Sigmoid colon (tissue), 7 donors: ENCODE measurements at places on chromosomes 2 and 18.
A peak's percentile ranks its signal among the peaks of the same experiment; 100 is the strongest.

DNA sequence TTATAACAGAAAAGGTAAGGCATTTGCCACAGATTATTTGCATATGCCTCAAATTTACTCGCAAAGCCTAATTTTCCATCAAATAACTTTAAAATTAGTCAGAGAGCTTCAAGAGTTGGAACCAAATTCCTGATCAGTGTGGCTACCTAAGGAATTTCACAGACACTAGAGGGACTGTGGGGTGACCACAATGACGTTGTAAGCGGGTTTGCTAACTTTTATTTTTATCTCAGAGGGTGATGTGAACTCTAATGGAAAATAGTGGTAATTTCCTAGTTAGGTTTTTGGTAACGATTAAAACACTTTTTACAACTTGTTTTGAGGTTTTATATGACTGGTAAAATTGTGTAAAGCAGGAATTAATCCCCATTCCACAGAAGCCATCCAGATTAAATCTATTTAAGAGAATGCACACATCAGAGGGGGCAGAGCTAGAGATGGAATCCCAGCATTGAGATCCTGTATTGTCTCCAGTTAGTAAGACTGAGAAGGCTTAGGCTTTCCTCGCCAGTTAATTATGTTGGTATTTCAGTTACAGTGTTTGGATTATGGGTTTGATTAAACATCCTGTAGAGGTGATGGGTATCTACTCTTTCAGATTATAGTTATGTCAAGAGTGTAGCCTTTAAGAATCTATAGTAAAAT, 129.0 kb downstream of the GPD2 start:
- no peaks in the 10 kb centered on the region for H3K4me1 ChIP-seq
- H3K27me3 ChIP-seq, result no peaks in the 10 kb centered on the region
- H3K27ac ChIP-seq, result no peak overlapping the region
- peaks cover 6% of the 10 kb centered on the region for H3K36me3 ChIP-seq

- no peaks in the 10 kb centered on the region for H3K27me3 ChIP-seq
- H3K4me3 ChIP-seq, result no peak overlapping the region
- H3K4me1 ChIP-seq, result no peaks in the 10 kb centered on the region
- no peaks in the 10 kb centered on the region for H3K36me3 ChIP-seq
- DNase-seq, result no peak
Observed at GRCh38 chr18:59877361-59877760, 22.4 kb upstream of the PMAIP1 start.

GRCh38 chr2:127175041-127175721, 44.9 kb downstream of the CYP27C1 start:
- no peaks in the 10 kb centered on the region for H3K27me3 ChIP-seq
- H3K27ac ChIP-seq, result peak overlapping the region; percentile 67
- H3K4me3 ChIP-seq, result no peak overlapping the region
- peak; percentile 93 for DNase-seq
- H3K36me3 ChIP-seq, result no peaks in the 10 kb centered on the region
- peaks cover 45% of the 10 kb centered on the region for H3K4me1 ChIP-seq

DNA sequence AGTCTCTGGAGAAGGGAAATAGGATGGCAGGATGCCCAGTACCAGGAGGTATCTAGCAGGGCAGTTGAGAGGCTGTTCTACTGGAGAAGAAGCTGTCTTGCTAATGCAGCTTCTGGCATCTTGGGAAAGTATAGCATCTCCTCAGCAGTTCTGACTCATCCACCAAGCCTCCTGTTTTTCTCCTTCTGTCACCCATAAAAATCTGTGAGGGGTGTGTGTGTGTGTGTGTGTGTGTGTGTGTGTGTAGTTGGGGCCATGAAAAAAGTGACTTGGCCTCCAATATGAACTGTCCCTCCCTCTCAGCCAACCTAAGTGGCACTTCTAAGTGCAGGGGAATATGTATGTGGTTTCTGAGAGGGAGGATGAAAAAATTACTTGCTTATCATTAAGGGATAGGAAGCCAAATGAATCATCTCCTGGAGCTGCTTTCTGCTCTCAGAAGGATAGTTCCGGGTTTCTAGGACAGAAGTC, 83.9 kb downstream of the CBLN2 start:
- no peak overlapping the region for H3K4me3 ChIP-seq
- DNase-seq, result no peak
- H3K36me3 ChIP-seq, result no peaks in the 10 kb centered on the region
- no peak overlapping the region for H3K27ac ChIP-seq
- H3K27me3 ChIP-seq, result no peaks in the 10 kb centered on the region
- no peaks in the 10 kb centered on the region for H3K4me1 ChIP-seq

DNA sequence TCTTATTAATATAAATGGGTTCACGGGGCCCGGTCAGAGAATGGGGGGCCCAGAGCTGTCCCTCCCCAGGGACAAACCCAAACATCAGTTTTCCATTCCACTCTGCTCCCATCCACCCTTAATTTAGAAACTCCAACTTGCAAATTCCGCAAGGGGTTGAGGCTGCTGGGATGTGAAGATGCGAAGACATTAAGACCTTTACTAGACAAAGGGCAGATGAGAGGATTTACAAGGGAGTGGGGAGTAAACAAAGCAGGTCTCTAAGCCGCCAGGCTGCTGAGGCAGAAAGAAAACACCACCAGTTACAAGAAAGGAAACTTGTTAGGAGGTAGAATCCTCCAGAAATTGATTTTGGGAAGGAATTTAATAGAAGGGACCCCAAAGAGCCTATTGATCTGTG, 33.1 kb downstream of the MARCO start:
- no peaks in the 10 kb centered on the region for H3K36me3 ChIP-seq
- no peak overlapping the region for H3K27ac ChIP-seq
- DNase-seq, result no peak
- H3K4me3 ChIP-seq, result no peak overlapping the region
- no peaks in the 10 kb centered on the region for H3K4me1 ChIP-seq

DNA sequence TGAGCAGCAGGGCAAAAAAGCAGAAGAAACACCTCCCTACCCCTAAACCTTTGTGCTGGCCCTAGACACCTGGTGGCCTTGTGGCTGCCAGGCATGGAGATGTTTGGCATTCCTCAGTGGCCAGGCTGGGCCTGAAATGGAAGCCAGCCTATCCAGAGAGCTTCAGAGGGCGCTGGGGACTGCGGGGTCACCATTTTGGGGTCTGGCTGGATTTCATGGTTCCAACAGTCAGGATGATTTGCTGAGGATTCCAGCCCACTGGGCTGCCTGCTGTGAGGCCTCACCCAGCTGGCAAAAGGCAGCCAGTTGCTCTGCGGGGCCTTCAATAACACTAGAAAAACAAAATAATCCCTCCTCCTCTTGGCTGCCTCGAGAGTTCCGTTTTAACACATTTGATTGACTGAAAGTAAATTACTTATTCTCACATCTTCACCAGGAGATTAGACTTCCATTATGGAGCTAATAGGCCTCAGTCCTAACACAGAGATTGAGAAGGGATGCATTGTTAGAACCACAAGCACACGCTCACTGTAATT, 154.1 kb downstream of the EN1 start:
- H3K36me3 ChIP-seq, result no peaks in the 10 kb centered on the region
- no peaks in the 10 kb centered on the region for H3K4me1 ChIP-seq
- H3K27ac ChIP-seq, result no peak overlapping the region
- no peaks in the 10 kb centered on the region for H3K27me3 ChIP-seq
- H3K4me3 ChIP-seq, result no peak overlapping the region

- no peaks in the 10 kb centered on the region for H3K27me3 ChIP-seq
- no peak for DNase-seq
- no peak overlapping the region for H3K27ac ChIP-seq
- no peaks in the 10 kb centered on the region for H3K36me3 ChIP-seq
- H3K4me3 ChIP-seq, result no peak overlapping the region
Observed at GRCh38 chr2:98747888-98748287, 17.0 kb upstream of the MGAT4A start.

GRCh38 chr2:29232041-29232440, 116.8 kb downstream of the CLIP4 start:
- H3K4me3 ChIP-seq, result no peak overlapping the region
- H3K27ac ChIP-seq, result no peak overlapping the region
- no peak for DNase-seq

DNA sequence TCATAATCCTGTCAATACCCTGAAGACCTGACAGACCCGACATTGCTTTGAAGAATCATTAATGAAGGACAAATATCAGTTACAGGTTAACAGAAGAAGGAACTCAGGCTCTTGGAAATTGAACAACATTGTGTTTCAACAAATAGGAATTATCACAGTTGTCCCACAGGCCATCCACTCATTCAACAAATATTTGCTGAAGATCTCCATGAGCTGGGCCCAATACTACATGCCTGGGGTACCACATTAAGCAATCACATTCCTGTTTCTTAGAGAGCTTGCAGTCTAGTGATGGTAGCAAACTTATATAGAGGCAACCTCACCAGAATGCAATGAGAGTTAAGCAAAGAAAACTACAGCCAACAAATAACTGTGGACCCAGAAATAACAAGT, 671.6 kb upstream of the ACVR2A start:
- no peak for DNase-seq
- H3K27me3 ChIP-seq, result no peaks in the 10 kb centered on the region
- no peaks in the 10 kb centered on the region for H3K4me1 ChIP-seq
- no peaks in the 10 kb centered on the region for H3K36me3 ChIP-seq
- no peak overlapping the region for H3K27ac ChIP-seq

- H3K27ac ChIP-seq, result no peak overlapping the region
- no peaks in the 10 kb centered on the region for H3K4me1 ChIP-seq
- H3K36me3 ChIP-seq, result no peaks in the 10 kb centered on the region
- no peak for DNase-seq
Observed at GRCh38 chr2:70330476-70330875, 28.6 kb upstream of the FAM136A start.

DNA sequence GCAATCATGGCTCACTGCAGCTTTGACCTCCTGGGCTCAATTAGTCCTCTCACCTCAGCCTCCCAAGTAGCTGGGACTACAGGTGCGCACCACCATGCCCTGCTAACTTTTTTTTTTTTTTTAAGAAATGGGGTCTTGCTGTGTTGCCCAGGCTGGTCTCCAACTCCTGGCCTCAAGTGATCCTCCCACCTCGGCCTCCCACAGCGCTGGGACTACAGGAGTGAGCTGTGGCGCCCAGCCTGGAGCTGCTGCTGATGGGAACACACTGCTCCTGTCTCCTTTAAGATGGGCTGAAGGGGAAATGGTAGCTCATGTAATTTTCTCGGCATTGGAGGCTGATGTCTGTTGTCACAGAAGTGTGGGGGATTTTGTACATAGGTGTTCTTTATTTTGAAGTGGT, 34.9 kb upstream of the ADNP2 start:
- H3K27me3 ChIP-seq, result no peaks in the 10 kb centered on the region
- H3K27ac ChIP-seq, result no peak overlapping the region
- H3K4me1 ChIP-seq, result no peaks in the 10 kb centered on the region
- no peak for DNase-seq

GRCh38 chr2:1621501-1621900, 122.8 kb downstream of the PXDN start:
- no peaks in the 10 kb centered on the region for H3K36me3 ChIP-seq
- H3K4me1 ChIP-seq, result no peaks in the 10 kb centered on the region
- H3K27ac ChIP-seq, result no peak overlapping the region
- DNase-seq, result no peak

GRCh38 chr18:46320928-46321711, 216.9 kb downstream of the HAUS1 start:
- H3K27ac ChIP-seq, result no peak overlapping the region
- DNase-seq, result no peak
- H3K36me3 ChIP-seq, result no peaks in the 10 kb centered on the region
- no peak overlapping the region for H3K4me3 ChIP-seq
- no peaks in the 10 kb centered on the region for H3K4me1 ChIP-seq
- no peaks in the 10 kb centered on the region for H3K27me3 ChIP-seq

- H3K4me1 ChIP-seq, result no peaks in the 10 kb centered on the region
- no peaks in the 10 kb centered on the region for H3K27me3 ChIP-seq
- H3K4me3 ChIP-seq, result no peak overlapping the region
Observed at GRCh38 chr18:33495278-33495677, 54.8 kb upstream of the CCDC178 start.

- no peaks in the 10 kb centered on the region for H3K27me3 ChIP-seq
- no peak overlapping the region for H3K27ac ChIP-seq
- peak; percentile 3 for DNase-seq
- no peak overlapping the region for H3K4me3 ChIP-seq
Observed at GRCh38 chr2:120385355-120386127, 39.6 kb downstream of the INHBB start.

DNA sequence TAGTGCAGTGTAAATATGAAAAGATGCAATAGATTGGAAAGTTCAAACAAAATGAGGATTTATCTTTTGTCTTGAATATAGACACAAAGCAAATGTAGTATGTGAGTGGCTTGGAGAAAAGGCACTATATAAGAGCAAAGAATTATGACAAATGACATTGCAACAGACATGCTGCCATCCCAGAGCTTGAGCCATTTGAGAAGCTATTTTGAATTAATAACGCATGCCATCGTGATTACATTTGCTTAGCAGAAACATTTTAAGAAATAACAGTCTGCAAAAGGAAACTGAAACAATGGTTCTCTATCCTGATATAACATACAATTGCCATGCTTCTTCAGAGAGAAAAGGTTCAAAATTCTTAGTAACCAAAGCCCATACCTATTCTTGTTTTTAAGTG, 677.1 kb downstream of the ZEB2 start:
- H3K27ac ChIP-seq, result no peak overlapping the region
- no peak for DNase-seq
- no peaks in the 10 kb centered on the region for H3K27me3 ChIP-seq

- no peak overlapping the region for H3K27ac ChIP-seq
- DNase-seq, result no peak
- no peak overlapping the region for H3K4me3 ChIP-seq
- no peaks in the 10 kb centered on the region for H3K27me3 ChIP-seq
- H3K36me3 ChIP-seq, result no peaks in the 10 kb centered on the region
- H3K4me1 ChIP-seq, result no peaks in the 10 kb centered on the region
Observed at GRCh38 chr2:167380094-167380493, 491.8 kb downstream of the XIRP2 start.

DNA sequence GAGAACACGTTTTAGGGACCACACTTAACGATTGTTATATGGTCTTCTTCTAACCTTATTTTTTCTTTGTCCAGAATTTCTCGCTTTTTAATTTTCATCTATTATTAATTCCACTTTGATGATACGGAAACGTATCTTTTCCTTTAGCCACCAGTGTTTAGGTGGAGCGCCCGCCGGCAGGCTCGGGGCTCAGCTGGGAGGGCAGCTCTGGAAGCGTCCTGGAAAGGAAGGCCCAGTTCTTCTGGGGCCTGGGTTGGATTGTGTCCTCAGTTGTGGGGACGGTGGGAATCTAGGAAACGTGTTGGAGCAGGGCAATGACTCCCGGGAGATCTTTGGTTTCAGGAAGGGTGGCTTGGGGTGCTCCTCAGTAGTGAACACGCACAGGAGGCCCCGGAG, 19.4 kb upstream of the SOX11 start:
- H3K36me3 ChIP-seq, result no peaks in the 10 kb centered on the region
- peaks cover 15% of the 10 kb centered on the region for H3K27me3 ChIP-seq
- H3K4me3 ChIP-seq, result no peak overlapping the region
- DNase-seq, result no peak

- no peak overlapping the region for H3K27ac ChIP-seq
- no peaks in the 10 kb centered on the region for H3K4me1 ChIP-seq
- no peak for DNase-seq
- H3K4me3 ChIP-seq, result no peak overlapping the region
- H3K27me3 ChIP-seq, result no peaks in the 10 kb centered on the region
Observed at GRCh38 chr2:189363559-189363958, 77.7 kb upstream of the WDR75 start.
